Stomach (tissue), 19 donors: ENCODE measurements at places on chromosomes 2 and 18. TPM values are rescaled to one million over a fixed set of nuclear protein-coding genes. Genes with fewer than 3 reads are reported as not detected.
A peak's percentile ranks its signal among the peaks of the same experiment; 100 is the strongest.

GRCh38 chr2:46490521-46491141 lies 11.3 kb downstream of the TMEM247 start:
- peak; percentile 86 for DNase-seq

GRCh38 chr2:223681125-223681524 lies 79.0 kb upstream of the SCG2 start:
- no peak for DNase-seq

PDE6D gene
- 25.4 TPM for polyA plus RNA-seq

DNA sequence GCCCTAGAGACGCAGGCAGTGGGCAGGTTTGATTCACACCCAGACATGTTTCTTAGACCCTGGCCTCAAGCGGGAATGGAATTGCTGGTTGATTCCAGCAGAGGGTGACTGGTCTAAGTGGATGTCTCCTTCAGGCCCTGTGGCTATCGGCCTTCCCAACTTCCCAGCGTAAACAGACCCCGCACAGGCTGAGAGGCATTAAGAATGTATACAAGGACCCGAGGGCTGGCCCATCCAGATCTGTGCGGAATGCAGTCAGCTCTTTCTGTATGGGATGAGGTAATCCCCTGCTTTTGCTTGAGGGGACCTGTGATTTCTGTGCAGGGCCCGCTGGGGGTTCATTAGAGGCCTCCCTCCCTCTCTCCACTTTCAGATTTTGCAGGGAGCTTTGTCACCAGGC lies 6.5 kb downstream of the ACKR3 start:
- no peak for DNase-seq

DNA sequence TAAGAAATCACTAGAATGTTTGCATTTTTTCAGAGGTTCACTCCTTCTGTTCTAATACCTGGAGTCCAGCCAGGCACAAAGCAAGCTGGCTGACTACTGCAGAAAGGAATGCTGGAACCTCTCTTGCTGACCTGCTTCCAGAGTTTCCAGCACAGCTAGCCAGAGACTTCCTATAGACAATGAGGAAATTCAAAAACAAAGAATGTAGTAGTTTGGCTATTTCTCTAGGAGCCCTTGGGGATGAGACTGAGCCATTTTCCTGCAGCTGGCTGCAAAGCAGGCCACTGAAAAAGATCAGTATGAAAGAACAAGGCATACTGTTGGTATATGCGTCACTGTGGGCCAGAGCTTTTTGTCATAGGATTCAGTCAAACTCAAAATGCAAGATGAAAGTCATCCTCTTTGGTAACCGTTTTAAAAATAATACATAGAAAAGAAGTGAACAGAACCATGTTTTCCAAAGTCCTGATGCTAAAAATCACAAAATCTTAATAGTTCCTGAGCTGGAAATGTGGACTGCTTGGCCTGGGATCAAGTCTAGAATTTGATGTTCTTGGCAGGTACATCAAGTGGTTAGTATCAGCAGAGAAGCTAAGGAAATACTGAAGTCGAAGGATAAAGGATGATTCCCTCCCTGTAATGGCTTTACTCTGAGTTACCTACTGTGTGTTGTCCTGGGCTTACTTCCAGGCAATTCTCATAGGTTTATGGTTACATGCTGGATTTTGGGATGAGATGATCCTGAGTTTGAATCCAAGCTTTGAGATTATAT lies 9.0 kb upstream of the DSEL start:
- peak; percentile 88 for DNase-seq

IL36A gene
- 9.7 TPM for polyA plus RNA-seq

DNA sequence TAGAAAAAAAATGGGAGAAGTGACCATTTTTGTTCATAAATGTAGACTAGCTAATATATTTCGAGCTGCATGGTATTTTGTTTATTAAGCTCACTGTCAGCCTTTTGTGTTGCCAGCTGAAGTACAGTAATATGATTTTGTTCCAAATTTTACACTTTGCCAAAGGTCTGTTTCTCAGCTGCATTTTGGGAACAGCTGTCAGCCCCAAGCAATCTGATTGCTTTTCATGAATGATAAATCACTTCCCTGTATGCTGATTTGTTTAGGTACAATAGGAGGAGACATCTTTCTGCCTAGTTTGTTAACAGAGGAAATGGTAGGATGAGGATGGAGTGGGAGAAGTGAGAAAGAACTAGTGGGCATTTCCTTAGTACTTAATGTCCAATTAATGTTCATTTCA lies 79.3 kb downstream of the NABP1 start:
- DNase-seq, result no peak

DNA sequence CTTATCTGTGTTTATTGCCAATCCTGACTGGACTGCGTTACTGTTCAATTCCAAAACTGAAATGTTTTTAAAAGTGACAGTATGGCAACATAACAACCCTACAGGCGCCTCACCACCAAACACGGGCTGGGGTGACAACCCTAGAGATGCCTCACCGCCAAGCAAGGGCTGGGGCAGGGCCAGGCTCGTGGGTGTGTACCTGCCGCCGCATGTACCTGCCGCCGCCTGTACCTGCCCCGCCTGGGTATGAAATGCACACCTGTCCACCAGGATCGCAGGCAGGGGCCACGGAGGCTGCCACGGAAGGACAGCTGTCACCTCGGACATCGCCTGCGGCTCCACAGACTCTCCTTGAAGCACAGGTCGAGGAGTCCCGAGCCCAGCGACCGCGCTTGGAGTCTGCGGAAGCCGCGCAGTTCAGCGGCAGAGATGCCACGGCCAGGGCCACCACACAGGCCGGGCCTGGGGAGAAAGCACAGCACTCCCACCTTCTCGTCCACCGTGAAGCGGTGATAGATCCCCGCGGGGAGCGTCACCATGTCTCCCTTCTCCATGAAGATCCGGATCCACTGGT lies 18.9 kb downstream of the ADI1 start:
- no peak for DNase-seq

EPHA4 gene
- polyA plus RNA-seq, result 0.56 TPM
